ENCODE measurements at places on chromosomes 6 and 20.
A peak's percentile ranks its signal among the peaks of the same experiment; 100 is the strongest.

GRCh38 chr6:154995254-154996015 lies at the start of gene TIAM2:
TSS of gene TIAM2 (plus strand) at chr6:154995315. CDS start at chr6:155129224, 133,909 bp downstream.
- no peak for DNase-seq

DNA sequence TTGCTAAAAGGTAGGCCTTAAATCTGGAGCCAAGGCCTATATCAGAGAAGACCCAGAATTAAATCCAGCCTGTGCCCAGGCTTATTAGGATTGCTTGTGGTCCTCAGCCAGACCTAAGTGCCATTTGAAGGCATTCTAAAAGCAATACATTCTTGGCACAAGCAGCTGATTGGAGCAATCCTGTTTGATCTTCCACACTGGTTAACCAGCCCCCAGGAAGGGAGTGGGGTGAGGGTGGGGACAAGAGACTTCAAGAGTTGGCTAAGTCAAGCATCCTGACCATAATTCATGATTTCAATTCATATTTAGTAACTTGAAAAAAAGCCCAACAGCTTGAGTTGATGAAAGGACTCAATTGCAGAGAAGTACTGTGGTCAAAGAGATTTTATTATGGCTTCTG lies 128.9 kb downstream of the KIF13A start:
- no peak for DNase-seq

- no peak for DNase-seq
Measured at GRCh38 chr6:119633461-119633860, 283.9 kb upstream of the MAN1A1 start.

DNA sequence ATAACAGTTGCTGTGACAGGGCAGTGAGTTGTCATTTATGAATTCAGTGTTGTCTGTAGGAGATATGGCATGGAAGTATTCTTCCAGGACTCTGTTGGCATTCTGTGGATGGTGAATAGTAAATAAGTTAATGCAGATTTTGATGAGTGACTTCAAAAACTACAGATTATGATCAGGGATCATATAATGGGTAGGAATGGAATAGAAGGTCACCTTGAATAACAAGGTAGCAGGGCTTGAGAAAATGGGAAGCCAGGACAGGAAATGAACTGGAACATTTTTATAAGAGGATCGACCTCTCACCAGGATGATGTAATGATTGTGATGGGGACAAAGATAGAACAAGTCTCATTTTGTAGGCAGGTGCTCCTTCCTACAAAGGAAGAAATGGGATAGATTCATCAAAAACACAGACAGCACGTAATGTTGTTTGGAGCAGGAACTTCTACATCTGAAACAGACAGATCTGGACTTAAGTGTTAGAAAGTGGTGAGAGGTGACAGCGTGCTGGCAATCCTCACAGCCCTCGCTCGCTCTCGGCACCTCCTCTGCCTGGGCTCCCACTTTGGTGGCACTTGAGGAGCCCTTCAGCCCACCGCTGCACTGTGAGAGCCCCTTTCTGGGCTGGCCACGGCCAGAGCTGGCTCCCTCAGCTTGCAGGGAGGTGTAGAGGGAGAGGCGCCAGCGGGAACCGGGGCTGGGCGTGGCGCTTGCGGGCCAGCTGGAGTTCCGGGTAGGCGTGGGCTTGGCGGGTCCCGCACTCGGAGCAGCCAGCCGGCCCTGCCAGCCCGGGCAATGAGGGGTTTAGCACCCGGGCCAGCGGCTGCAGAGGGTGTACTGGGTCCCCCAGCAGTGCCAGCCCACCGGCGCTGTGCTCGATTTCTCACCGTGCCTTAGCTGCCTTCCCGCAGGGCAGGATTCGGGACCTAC lies 30.8 kb upstream of the SSR1 start:
- DNase-seq, result no peak

- DNase-seq, result no peak
Measured at GRCh38 chr6:127566651-127567050, 10.3 kb upstream of the C6orf58 start.

GRCh38 chr20:47332381-47333206 lies 23.9 kb downstream of the ZMYND8 start:
- no peak for DNase-seq

GRCh38 chr6:159301810-159302593 lies 132.8 kb downstream of the FNDC1 start:
- no peak for DNase-seq

DNA sequence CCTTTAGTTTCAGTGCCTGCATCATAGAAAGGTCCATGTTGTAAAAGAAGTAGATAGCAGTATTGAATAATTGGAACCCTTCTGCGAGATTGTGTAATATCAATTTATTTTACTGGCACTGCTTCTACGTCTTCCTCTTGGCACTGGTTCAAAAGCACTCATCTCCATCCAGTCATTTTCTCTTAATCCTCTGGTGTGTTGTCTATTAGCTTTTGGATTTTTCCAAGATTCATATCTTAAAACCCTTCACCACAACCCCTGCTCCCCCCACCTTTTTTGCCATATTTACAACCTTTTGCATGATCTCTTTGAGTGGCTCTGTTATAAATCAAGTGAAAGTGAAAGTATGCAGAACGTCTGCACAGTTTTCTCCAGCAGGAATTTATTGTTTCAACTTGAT lies 76.6 kb upstream of the HSF2 start:
- DNase-seq, result no peak

- DNase-seq, result peak; percentile 29
Measured at GRCh38 chr6:52284131-52284459, 447 bp downstream of the MCM3 start.

Data from COLO829 (cell line).